ENCODE measurements at places on chromosomes 13 and 19.

DNA sequence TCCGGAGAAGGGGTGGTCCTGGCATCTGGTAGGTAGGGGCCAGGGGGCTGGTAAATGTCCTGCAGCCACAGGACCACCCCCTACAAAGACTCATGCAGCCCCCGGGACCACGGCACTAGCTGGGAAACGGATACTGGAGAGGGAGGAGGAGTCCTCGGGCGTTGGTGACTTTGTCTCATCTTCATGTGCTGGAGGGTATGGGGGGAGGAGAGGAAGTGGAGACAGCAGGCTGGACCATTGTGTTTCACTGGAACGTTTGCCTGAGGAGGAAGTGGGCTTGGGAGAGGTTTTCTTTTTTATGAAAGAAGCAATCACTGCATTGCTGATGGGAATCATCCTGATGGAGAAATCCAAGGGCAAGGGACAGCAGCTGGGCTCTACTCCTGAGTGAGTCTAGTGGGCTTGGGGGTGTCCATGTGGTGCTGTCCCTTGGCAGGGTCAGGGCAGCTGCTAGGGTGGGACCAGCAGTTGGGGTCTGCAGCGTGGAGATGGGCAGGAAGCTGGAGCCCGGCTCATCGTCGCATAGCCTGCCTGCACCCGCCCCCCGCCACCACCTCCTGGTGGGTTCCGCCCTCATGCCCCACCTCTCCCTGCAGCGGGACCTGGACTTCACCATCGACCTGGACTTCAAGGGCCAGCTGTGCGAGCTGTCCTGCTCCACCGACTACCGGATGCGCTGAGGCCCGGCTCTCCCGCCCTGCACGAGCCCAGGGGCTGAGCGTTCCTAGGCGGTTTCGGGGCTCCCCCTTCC is 1.7 kb upstream of the ADM5 start:
- no peak for DNase-seq

- DNase-seq: no peak
Measured at GRCh38 chr13:98033277-98034247, 80.1 kb downstream of the IPO5 start.

- no peak for DNase-seq
Measured at GRCh38 chr13:78152415-78152814, 233.8 kb upstream of the EDNRB start.

- DNase-seq: no peak
Measured at GRCh38 chr13:52344108-52344507, 61.9 kb downstream of the THSD1 start.

- no peak for DNase-seq
Measured at GRCh38 chr13:102862624-102863210, 16.9 kb downstream of the ERCC5 start.

- DNase-seq: no peak
Measured at GRCh38 chr13:71770710-71771109, 96.3 kb downstream of the DACH1 start.

DNA sequence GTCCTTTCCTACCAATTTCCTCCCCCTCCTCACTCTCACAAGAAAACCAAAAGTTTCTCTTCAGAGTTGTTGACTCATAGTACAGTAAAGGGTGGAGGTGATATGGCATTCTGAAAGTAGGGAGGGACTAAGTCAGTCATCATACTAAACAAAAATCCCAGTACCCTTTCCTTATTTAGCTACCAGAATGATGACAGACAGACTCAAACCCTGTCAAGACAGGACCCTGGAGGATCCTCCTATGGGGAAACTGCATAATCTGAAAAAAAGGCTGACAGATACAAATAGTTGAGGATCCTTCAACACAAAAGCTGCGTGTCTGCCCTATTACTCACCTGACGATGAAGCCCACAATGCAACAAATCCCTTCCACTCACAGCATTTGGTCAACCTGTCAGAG is 55.5 kb downstream of the CYSLTR2 start:
- DNase-seq: no peak

DNA sequence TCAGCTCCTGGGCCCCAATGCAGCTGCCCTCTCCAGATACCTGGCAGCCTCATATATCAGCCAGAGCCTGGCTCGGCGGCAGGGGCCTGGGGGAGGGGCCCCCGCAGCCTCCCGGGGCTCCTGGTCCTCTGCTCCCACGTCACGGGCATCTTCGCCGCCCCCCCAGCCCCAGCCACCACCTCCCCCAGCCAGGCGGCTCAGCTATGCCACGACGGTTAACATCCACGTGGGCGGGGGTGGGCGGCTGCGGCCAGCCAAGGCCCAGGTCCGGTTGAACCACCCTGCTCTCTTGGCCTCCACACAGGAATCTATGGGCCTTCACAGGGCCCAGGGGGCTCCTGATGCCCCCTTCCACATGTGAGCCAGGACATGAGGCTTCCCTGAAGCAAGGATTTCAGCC is 10.8 kb downstream of the RPS16 start:
- no peak for DNase-seq

DNA sequence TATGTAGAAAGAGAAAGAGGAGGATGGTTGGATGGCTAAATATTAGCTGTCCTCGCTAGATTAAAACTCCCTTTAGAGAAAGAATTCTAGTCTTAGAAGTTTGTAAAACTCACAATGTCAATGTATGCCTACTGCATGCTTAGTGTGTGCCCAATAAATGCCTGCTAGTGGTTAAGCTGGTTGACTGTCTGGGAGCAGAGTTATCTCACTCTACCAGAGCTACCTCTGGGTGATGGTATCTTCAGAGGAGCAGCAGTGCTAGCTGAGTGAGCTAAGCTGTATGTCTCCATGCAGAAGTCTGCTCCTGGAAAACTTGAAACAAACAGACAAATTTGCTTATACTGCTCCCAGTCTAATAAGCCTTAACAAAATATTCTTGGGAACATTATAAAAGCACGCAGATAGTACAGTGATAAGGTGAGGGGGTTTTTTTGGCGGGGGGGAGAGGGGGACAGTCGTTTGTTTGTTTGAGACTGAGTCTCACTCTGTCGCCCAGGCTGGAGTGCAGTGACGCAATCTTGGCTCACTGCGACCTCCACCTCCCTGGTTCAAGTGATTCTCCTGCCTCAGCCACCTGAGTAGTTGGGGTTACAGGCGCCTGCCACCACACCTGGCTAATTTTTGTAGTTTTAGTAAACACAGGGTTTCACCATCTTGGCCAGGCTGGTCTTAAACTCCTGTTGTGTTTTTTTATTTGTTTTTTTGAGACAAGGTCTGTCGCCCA is 202.8 kb upstream of the TSC22D1 start:
- DNase-seq: no peak

DNA sequence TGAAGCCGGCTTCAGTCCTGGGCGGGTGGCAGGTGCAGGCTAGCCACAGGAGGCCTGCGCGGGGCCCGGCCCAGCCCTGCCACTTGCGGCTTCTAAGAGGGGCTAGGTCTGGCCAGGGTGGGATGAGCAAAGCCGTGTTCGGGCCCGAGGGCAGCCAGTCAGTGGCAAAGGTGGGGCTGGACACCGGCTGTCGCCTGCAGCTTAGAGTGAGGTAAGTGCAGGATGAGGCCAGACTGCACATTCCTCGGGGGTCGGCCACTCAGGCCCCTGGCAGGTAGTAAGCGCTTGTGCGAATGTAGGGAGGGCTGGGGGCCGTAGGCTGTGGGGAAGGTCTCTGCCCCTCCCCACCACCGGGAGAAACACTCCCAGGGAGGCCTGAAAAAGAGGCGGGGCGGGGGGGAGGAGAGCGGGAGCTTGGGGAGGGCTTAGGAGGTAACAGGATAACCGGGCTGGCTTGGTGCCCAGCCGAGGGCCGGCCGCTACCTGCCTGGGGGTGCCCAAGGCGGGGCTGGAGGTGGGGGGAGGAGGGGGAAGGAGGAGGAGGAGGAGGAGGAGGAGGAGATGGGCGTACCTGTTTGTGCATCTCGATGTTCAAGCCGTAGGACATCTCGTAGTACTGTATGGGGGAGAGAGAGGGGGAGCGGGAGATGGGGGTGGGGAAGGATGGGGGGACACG is 6.4 kb downstream of the TLE5 start:
- DNase-seq: no peak

- no peak for DNase-seq
Measured at GRCh38 chr13:30241532-30241931, 65.8 kb downstream of the KATNAL1 start.

DNA sequence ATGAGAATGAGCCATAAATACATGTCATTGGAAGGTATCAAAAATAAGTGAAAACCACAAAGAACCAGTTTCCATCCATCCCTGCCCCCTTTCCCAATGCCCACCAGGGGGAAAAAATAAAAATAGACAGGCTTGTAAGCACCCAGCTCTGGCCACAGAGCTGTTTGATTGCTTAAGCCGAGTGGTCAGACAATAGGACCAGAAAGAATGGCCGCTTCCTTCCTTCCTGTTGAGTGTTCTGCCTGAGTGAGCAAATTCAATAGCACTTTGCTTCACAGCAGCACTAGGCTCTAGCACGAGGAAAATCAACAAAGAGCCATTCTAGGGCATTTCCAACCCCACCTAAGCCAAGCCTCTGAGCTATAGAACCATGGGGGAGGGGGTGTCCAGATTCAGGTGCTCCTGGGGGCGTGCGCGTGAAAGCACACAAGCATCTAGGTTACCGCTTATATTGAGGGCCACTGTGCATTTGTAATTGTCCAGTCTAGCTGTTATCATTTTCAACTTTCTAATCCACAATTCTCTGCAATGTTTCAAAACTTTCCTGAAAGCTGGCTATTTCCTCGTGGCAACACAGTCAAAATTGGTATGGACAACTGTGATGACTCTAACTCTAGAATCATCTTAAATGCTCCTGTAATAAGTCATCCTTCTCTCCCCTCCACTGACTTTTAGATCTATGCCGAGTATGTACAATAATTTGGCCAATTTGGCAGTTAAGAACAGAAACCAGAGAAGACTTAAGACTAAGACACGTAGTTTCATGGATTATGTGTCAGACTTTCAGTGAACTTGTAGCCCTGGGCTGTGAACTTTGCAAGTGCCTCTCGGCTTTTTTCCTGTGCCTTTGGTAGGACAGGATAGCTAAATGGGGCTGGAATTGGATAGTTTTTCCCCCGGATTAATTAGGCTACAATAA is 64.3 kb downstream of the SPRY2 start:
- no peak for DNase-seq

GRCh38 chr13:46071590-46072249 is 19.2 kb upstream of the ZC3H13 start:
- DNase-seq: no peak

GRCh38 chr19:44576843-44577565 is 36.4 kb upstream of the IGSF23 start:
- DNase-seq: no peak

DNA sequence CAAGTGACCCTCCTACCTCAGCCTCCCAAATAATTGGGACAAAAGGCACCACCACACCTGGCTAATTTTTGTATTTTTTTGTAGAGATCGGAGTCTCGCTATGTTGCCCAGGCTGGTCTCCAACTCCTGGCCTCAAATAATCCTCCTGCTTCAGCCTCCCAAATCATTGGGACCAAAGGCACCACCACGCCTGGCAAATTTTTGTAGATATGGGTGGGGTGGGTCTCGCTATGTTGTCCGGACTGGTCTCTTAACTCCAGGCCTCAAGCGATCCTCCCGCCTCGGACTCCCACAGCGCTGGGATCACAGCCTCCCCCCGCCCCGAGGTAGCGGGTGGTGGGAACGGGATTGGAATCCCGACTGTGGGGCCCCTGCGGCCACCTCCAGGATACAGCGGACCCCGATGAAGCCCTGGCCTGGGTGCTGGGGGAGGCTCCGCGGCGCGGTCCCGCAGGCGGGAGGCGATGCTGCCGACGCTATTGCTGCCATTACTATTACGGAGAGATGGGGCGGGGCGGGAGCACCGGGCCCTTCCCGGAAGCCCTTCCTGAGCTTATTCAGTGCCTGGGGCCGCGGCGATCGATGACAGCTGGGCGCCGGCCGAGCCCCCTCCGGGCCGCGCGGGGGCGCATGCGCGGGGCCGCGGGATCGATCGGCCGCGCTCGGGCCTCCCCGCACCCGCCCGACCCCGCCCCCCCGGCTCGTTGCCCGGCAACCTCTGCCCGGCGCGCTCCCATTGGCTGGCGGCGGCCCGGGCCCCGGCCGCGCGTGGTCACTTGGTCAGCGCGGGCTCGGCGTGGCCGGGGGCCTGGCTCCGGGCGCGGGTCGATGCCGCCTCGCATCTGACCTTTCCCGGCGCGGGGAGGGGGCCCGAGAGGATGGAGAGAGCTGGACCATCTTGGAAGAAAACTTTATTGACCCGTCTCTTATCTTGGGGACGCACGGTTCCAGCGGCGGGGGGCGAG is 27.9 kb upstream of the ONECUT3 start:
- no peak for DNase-seq

DNA sequence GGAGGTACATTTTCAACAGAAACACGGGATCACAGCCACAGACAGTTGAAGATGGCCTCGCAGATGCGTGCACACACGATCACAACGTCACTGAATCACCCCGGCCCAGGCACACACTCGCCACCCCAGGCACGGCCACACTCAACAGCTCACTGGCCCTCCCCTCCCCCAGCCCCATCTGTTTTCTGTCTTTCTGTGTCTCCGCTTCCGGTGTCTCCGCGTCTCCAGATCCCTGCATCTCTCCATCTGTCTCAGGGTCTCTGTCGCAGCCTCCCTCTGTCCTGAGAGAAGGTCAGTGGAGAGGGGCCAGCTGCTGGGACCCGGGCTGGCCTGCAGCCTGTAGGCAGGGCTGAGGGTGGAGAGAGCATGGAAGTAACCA is 3.8 kb upstream of the ATP1A3 start:
- DNase-seq: no peak

GRCh38 chr13:21557995-21558394 is 46.0 kb downstream of the MICU2 start:
- no peak for DNase-seq

GRCh38 chr13:82688400-82688994 is 1193.8 kb downstream of the SLITRK1 start:
- no peak for DNase-seq

DNA sequence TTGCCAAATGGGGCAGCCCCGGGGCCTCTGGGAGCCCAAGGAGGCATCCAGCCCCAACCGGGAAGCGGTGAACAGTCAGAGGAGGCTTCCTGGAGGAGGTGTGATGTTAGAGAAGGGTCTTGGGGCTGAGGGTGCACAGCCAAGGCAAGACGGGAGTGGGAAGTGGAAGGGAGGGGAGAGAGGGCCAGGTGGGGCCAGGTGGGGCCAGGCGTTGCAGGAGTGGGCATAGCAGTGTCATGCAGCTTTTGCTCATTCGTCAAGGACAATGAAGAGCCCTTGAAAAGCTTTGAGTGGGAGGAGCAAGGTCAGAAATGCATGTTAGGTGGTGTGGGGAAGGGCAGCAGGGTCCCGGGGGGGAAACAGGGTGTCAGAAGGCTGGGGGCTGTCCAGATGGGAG is 1.8 kb downstream of the FBN3 start:
- DNase-seq: no peak

DNA sequence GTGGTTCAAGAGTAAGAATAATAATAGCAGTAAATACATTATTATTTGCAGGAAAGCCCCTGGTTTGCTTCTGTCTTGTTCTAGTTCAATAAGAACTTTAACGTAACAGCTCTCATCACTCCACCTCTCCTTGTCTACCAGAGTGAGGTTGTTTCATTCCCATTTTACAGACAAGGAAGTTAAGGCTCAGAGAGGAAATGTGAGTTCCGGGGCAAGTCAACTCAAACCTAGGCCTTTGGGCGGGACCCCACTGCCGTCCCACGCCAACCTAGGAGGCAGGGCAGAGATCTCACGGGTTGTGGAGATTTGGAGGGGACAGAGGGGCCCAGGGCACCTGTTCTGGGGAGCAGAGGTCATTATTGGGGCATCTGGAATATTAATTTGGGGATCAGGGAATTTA is 1.5 kb downstream of the MAP4K1 start:
- DNase-seq: no peak

GRCh38 chr19:35133826-35134225 is 1.0 kb downstream of the LGI4 start:
- DNase-seq: no peak

- no peak for DNase-seq
Measured at GRCh38 chr13:112583592-112584277, 4.2 kb downstream of the TUBGCP3 start.

- no peak for DNase-seq
Measured at GRCh38 chr19:53381376-53381775, 13.6 kb upstream of the ZNF765 start.
